ENCODE measurements at places on chromosomes 2 and 18.

DNA sequence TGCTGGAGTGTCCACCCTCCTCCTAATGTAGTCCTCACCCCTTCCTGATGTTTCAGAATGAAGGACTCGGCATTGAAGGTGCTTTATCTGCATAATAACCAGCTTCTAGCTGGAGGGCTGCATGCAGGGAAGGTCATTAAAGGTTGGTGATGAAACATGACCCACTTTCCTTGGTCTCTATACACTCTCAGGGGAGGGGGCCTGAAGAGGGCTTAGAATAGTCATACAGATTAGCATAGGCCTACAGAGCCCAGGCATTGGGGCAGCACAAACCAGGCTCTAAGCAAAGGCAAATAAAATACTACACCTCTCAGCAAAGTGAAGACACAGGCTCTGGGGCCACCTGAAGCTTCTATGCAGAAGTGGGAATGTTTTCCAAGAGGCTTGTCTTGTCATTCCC is 1.8 kb downstream of the IL36RN start:
- DNase-seq, result no peak

DNA sequence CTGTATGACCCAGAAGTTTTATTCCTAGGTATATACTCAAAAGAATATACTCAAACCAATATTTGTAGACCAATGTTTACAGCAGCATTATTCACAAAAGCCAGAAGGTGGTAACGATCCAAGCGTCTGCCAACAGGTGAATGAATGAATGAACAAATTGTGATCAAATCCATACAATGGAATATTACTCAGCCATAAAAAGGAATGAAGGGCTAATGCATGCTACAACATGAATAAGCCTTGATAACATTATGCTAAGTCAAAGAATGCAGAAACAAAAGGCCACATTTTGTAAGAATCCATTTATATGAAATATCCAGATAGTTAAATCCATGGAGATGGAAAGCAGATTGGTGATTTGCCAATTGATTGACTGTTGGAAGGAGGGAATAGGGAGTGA is 5.5 kb upstream of the CD226 start:
- no peak for DNase-seq

- DNase-seq, result no peak
Observed at GRCh38 chr18:4758980-4759379, 303.9 kb upstream of the DLGAP1 start.

- DNase-seq, result peak; percentile 8
Observed at GRCh38 chr2:102193074-102193473, 6.3 kb downstream of the IL1RL2 start.
